ENCODE measurements at places on chromosomes 13 and 19.
A peak's percentile ranks its signal among the peaks of the same experiment; 100 is the strongest.

DNA sequence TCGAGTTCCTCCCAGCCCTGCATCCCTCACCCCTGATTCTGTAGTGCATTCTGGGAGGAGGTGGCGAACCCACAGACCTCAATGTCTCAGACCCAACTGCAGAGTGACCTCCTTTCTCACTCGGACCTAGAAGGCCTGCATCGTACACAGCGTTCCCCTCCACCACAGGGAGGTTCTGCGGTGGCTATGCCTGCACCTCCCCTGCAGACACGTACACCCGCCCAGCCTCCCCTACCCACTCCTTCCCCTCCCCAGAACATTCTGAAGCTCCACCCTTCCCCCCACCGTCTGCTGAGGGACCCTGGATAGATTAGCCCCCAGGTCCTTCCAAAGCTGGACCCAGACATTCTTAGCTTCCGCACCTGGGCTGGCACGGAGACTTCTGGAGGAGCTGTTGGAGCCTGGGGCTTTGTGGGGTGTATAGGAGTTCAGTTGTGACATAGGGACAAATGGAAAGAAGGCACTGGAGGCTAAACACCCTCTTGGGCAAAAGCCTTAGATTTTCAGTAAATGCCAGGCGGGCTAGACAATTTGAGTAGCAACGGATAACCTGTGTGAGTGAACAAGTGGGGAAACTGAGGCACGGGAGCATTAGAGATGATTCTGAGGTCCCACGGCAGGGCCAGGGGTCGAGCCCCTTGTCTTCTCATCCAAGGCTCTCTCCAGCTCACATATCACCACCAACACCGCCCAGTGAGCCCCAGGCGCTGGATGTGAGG, 420 bp upstream of the FSD1 start:
- DNase-seq, result no peak

DNA sequence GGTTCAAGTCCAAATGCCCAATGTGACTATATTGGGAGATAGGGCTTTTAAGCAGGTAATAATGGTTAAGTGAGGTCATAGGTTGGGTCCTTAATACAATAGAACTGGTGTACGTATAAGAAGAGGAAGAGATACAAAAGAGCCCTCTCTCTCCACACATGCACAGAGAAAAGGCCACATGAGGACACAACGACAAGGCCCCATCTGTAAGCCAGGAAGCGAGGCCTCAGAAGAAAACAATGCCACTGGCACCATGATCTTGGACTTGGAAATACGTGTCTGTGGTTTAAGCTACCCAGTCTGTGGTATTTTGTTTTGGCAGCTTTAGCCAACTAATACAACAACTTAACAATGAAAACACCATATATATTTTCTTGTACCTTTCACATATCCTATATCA, 23.4 kb upstream of the RFC3 start:
- DNase-seq, result no peak

DNA sequence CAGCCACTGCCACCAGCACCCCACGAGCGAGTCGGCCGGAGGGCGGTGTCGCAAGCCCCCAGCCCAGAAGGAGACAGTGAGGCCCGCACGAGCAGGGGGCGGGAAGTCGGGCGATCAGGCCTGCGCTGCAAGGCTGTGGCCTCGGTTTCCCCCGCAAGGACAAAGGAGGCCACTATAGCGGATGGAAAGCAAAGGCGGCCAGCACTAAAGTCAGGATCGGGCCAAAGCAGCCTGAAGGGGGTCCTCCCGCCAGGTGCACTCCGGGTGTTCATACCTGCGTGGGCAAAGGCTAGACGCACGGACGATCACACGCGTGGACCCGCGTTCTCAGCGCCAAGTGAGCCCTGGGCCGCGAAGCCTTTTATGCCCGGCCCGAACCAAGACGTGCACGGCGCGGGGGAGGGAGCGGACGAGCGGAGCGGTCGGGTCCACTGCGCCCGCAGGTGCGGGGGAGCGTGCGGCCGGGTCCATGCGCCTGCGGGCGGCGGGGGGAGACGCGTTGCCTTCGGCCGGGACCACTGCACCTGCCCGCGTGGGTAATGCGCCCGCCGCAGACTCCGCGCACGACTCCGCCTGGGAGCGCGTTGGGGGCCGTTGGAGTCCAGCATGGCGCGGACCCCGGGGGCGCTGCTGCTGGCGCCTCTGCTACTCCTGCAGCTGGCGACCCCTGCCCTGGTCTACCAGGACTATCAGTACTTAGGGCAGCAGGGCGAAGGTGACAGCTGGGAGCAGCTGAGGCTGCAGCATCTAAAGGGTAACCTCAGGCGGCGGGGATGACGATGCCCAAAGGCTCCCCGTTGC, at the start of the genes PRDX2 and THSD8:
PRDX2 (minus strand) TSS at position 335 of the 801 bp plus-strand sequence. CDS start 539 bp downstream, outside the sequence.
THSD8 (plus strand) TSS at position 604 of the 801 bp plus-strand sequence; CDS start at position 607, 3 bp downstream.
- no peak for DNase-seq

GRCh38 chr13:45792827-45793303, 58.7 kb downstream of the SIAH3 start:
- no peak for DNase-seq

GRCh38 chr13:29270271-29270985, 325.1 kb downstream of the SLC7A1 start:
- DNase-seq, result no peak

- no peak for DNase-seq
Observed at GRCh38 chr13:111443981-111444380, 123.5 kb downstream of the TEX29 start.

DNA sequence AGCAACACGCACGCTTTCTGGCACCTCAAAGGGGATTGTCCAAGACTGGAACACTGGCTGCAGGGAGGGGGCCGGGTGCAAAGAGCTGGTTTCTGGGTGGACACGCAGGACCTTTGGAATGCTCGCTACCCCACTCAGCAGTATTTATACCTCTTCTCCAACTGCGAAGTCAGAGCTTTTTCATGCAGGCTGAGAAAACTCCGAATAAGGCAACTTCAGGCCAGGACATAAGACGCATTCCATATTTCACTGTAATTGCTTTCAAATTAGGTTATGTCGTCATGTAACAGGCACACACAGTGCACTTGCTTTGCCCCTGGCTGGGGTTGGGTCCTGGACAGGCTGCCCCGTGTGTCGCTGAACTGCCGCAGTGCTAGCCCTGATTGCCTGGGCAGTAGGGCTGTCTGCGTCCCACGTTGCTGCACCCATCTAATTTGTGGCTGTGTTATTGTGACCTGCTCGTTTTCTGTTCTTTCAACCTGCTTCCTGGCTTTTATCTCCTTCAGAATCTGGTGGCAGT, 44.5 kb downstream of the ACTN4 start:
- DNase-seq, result no peak

- no peak for DNase-seq
Observed at GRCh38 chr19:4368128-4368820, 24.9 kb downstream of the MPND start.

- no peak for DNase-seq
Observed at GRCh38 chr13:45195421-45195820, 5.4 kb downstream of the KCTD4 start.

- DNase-seq, result no peak
Observed at GRCh38 chr19:18157465-18158063, 4.6 kb downstream of the PIK3R2 start.

DNA sequence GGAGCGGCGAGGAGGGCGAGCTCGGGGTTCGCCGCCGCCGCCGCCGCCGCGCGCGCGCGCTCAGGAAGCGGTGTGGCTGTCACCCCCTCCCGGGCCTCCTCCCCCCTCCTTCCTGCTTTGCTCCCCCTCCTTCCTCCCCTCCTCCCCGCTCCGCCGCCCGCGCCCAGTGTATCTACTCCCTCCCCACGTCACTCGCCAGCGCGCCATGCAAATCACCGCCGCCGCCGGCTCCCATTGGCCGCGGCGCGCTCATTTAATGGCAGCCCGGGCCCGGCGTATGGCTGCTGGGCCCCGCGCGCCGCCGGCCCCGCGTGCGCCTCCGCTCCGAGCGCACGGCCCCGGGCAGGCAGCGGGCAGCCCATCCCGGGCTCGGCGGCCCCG, 335 bp upstream of the SOX1 start:
- DNase-seq, result no peak

DNA sequence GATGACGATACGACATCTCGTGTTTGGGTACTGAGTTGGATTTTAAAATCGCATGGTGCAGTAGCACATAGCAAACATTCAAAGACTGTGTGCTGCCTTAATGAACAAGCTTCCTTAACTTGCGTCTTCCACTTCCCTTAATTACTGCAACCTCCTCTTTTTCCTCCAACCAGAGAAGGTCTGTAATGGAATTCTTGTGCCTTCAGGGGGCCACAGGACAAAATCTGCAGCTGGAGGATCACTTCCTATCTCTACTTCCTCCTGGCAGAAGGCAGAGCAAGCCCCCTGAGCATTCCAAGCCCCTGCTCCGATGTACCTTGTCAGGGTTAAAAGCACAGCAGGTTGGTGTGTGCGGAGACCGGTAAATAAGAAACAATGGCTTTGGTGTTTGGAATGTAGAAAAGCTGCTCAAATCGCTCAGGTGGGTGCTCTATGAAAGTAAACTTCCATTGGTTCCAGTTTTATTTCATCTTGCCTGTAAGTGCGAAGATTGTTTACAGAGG, 151.3 kb upstream of the UQCRFS1 start:
- no peak for DNase-seq

GRCh38 chr19:19758164-19758563, 25.3 kb upstream of the ZNF14 start:
- DNase-seq, result no peak

- DNase-seq, result no peak
Observed at GRCh38 chr13:95552539-95553441, at the start of gene CLDN10. Gene CLDN10, plus strand, starts transcription at chr13:95552720. Its CDS starts 34 bp downstream, at chr13:95552754.

DNA sequence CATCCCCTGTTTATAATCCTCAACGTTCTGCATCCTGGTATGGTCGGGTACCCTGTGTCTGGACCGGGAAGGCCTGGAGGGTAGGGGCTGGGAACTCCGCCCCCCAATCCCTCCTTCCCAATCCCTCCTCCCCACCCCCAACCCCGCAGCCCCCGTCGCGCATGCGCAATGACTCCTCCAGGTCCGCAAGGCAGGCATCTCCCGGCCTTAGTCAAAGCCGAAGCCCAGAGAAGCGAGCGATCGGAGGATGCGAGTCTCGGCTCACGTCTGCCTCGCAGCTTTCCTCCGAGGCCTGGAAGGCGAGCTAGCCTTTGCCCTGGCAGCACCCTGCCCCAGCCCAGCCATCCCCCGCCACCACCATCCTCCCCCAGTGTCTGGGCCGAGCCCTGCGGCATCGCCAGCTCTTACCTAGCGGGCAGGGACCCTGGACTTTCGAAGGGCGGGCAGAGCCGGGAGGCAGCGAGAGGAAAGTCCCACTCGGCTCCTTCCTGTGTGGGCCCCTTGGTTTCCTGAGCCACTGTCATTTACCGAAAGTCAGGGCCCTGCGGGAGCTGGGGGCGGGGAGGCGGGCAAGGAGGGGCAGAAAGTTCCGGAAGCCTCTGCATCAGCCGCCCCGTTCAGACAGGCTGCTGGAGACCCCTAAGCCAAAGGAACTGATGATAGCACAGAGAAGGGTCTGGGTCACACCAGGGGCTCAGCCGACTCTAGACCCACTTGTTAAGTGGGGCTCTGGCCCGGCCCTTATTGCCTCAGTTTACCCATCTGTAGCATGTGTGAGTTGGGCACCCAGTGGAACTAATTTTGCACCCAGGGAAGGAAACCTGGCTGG, at the start of gene JAK3:
JAK3 (minus strand) TSS at position 445 of the 829 bp plus-strand sequence. CDS start 3,565 bp downstream, outside the sequence.
- no peak for DNase-seq

GRCh38 chr19:13849991-13850909, 26.7 kb upstream of the NANOS3 start:
- no peak for DNase-seq

DNA sequence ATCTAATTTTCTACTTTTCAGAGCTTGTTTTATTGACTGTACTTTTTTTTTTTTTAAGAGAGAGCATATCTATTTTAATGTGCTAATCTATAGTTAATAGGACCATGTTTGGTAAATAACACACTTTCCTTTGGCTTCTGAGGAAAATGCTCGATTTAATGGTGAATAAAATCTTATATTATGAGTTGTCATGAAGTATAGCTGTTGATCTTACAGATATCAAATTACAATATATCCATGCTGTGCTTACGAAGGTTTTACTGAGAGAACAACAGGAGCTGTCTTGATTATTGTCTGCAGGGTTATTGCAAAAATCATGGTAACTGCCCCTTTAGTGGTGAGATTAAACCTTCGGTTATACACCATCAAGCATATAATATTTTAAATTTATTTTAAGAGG, 29.6 kb downstream of the URI1 start:
- no peak for DNase-seq

GRCh38 chr19:39405958-39406655, 540 bp upstream of the ZFP36 start:
- DNase-seq, result peak; percentile 56

DNA sequence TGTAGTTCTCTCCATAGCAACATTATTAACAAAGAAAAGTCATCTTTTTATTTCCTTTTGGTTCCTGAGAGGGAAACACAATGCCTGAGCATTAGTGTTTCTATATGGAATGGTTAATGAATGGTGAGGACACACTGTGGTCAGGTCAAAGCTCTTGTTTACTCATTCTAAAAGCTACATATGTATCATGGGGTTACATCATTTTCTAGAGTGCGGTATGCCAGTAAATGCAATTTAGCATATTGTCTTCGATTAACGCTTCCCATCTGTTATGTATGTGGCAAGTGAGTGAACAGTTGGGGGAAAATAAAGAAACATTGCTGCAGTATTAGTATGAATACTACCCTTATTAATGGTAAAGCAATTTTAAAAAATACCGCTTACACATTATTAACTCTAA, 1152.2 kb upstream of the SPRY2 start:
- DNase-seq, result no peak

DNA sequence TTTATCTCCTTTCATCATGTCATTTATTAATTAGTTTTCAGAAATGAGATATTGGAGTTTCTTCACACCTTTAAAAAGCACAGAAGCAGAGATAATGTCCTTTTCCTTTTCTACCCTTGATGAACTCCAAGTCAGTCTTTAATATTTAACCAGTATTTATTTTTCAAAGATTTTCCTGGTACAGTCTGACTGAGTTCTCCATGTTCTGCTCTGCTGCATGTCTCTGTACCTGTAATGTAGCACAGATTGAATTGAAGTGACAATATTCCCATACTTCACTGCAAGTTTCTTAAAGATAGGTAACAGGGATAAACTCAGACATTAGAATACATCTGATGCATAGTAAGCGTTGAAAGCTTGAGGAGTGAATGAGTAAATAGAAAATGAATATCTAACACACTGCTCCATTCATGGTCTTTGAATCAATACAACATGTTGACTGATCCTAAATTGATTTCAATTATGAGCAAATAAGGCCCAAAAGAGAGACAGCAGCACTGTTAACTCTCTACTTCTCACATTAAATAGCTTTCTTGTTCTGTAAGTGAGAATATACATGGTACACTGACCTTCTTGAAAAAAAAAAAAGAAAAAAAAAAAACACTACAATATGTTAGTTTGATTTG, 1323.6 kb upstream of the PRR20A start:
- no peak for DNase-seq

Measured in esophagus squamous epithelium (tissue), 5 donors.